ENCODE measurements at places on chromosomes 7 and 10.

- DNase-seq: peak; percentile 65
These were observed at the start of gene EPDR1 for GRCh38 chr7:37920305-37920848. EPDR1 (plus strand) TSS chr7:37920640; CDS start chr7:37920940, 300 bp downstream.

DNA sequence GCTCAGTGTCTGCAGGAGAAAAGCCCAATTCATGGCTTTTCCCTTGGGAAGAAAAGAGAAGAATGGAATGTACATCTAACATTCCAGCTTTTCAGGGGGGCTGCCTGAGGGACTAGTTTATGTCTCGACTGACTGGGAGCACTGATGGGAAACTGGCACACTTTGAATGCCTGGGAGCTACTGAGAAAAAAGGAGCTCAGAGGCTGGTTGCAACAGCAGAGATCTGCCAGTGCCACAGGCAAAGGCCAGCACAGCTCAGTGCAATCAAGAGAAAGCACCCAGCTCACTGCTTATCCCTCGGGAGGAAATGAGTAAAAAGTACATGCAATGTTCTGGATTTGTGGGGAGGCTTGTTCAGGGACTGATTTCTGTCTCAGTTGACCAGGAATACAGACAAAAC, 226.2 kb downstream of the COBL start:
- DNase-seq: peak; percentile 60

GRCh38 chr7:29884399-29885272, 78.3 kb downstream of the WIPF3 start:
- no peak for DNase-seq

DNA sequence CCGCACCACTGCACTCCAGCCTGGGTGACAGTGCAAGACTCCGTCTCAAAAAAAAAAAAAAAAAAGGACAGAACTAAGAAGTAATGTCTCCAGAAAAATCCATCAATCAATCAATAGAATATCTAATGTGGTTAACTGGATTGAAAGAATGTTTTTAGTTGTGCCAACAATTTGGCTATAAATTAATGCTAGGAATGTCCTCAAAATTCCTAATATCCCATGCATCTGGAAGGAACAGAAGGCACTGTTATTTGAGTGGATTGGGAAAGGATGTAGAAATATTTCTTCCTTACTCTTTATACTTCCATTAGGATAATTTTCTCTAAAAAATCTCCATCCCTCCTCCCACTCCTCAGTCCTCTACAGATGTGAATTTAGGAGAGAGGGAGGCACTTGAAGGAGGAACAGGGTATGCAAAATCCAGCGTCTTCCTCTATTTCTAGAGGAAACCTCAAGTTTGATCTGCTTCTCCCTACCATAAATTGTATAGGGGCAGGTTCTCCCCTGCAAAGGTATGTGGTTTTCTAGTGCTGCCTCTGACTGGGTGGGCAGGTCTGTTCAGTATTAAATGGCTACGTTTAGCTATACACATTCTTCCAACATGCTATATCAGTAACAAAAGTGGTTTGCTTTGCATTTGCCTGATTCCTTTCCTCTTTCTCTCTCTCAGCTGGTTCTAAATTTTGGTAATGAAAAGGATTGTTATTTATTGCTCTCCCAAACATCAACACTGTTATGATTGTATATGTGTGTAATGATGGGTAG, 54.1 kb downstream of the RNLS start:
- peak; percentile 66 for DNase-seq

- DNase-seq: no peak
These were observed 9.7 kb downstream of the RBP3 start for GRCh38 chr10:47357911-47358310.

DNA sequence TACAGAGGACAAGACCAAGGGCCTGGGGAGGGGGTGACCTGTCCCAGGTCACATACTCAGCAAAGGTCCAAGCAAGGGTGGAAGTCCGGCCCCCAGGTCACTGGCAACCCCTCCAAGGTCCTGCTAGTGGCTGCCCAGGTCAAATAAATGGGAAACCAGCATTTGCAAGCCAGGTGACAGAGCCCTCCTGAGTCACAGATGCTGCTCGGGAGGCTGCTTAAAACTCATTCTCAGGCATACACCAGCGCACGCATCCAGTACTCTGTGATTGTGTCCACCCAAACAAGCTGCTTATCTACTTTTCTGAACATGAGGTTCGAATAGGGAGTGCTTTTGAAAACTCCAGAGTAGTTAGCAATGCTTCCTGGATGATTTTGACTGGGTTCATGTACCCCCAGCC, 130.6 kb downstream of the TAX1BP1 start:
- no peak for DNase-seq

DNA sequence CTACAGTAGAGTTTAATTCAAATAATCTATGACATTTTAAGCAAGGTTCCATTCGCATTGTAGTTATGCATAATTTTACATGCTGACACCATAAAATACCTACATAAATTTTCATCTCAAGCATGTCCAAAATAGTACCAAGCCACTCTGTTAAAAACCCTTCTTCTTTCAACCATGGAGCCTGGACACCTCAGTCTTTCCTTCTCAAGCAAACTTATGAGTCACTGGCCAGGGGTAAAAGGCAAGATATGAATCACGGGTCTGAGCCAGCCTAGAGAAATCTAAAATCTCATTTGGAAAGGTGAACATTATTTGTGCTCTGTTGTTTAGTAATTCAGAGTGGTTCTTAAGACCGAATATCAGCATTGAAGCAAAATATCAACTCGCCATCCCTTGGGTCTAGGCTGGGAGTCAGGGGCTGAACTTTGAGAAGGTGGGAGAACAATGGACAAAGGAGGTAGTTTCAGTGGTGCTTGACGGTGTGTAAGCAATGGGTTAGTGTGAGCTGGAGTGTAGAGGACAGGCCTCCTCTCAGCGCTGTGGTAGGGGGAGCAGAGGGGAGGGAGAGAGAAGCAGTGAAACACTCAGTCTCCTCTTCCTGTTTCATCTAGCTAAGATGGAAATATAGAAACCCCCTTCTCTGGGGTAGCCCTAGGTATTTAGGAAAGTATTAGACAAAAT, 19.1 kb upstream of the GPAM start:
- peak; percentile 50 for DNase-seq

GRCh38 chr10:102113956-102114857, 6.0 kb downstream of the LDB1 start:
- DNase-seq: peak; percentile 24

GRCh38 chr10:4801405-4801804, 24.6 kb upstream of the AKR1E2 start:
- no peak for DNase-seq

DNA sequence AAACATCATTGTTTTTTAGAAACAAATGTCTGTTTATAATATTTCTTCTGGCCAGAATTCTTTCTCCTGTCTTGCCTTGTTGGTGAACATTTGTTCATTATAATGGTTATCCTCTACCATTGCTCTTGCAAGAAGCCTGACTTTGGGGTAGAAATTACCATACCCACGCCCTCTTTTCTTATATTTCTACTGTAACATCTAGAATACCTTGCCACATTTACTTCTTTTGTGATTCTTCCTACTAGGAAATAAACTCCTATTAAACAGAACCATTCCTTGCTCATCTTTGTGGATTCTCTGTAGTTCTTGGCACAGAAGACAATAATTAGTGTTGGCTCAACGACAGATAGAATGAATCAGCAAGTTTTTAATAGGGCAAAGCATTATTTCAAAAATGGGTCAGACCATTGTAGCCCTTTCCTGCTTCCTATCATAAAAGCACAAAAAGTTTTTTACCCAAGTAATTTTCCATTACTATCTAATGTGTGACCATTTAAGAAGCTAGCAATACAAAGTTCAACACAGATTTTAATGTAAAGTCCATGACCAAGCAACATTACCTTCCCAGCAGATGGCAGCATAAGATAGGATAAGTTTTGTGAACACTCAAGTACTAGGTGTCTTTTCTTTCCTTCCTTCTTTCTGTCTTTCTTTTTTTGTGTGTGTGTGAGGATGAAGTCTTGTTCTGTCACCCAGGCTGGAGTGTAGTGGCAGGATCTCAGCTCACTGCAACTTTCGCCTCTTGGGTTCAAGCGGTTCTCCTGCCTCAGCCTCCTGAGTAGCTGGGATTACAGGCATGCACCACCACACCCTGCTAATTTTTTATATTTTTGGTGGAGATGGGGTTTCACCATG, 270.4 kb downstream of the HGF start:
- DNase-seq: peak; percentile 83

DNA sequence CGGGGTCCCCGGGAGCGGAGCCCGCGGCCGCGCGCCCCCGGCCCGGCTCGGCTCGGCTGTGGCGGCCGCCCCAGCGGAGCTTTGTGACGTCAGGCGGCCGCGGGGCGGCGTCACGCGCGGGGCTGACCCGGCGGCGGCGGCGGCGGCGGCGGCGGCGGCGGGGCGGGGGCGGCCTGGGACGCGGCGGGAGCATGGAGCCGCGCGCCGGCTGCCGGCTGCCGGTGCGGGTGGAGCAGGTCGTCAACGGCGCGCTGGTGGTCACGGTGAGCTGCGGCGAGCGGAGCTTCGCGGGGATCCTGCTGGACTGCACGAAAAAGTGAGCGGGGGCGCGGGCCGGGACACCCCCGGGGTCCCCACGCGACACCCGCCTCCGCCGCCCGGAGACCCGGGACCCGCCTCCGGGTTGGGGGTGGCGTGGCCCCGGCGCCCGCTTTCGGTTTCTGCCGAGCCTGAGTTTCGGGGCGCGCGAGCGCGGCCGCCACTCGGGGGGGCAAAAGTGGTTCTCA, at the start of gene PWWP2B:
PWWP2B (plus strand) TSS at position 165 of the 506 bp plus-strand sequence; CDS start at position 192, 27 bp downstream.
- peak; percentile 53 for DNase-seq

GRCh38 chr7:16509829-16510228, 16.8 kb upstream of the LRRC72 start:
- peak; percentile 22 for DNase-seq

DNA sequence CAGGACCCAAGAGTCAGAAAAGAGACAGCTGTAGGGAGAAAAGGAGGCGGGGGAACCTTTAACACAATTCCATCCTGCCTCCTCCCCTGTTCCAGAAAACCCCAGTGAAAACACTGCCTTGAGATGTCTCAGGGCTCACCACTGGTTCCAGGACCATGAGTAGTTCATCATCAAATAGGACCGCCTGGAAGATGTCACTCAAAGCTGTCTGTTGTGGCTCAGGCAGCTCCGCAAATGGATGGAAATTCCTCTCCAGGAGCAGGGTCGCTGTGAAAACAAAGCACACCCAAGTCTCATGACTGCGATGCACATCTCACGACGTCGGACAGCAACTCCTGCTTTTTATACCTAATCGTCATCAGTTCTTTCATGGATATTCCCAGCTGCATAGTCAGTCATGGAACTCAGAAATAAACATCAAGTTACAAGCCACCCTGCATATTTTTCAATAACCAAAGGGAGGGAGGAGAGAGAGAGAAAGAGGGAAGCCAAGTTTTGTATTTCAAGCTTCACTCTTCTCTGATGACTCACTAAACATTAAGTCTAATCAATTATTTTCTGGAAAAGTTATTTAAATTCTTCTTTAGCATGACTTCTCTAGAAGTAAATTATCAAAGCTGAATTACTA, 49.2 kb downstream of the GSDME start:
- DNase-seq: peak; percentile 7

GRCh38 chr10:89355394-89355931, 22.4 kb upstream of the IFIT1B start:
- peak; percentile 28 for DNase-seq

- DNase-seq: no peak
These were observed 115.9 kb upstream of the NRG3 start for GRCh38 chr10:81759111-81759510.

DNA sequence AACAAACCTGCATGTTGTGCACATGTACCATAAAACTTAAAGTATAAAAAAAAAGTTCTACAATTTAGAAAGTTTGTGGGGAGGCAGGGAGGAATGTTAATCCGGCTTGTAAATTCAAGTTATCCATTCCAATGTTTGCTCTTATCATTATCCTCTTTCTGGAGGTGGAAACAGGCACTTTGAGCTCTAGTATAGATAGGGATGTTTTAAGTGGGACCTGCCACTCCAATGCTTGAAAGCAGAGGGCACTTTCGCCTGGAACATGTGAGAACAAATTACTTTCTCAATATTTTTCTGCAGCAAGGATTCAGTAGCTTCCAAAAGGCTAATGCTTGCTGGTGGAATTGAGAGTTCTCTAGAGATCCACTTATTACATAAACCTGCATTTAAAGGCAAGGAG, 45.6 kb downstream of the FEZF1 start:
- no peak for DNase-seq

DNA sequence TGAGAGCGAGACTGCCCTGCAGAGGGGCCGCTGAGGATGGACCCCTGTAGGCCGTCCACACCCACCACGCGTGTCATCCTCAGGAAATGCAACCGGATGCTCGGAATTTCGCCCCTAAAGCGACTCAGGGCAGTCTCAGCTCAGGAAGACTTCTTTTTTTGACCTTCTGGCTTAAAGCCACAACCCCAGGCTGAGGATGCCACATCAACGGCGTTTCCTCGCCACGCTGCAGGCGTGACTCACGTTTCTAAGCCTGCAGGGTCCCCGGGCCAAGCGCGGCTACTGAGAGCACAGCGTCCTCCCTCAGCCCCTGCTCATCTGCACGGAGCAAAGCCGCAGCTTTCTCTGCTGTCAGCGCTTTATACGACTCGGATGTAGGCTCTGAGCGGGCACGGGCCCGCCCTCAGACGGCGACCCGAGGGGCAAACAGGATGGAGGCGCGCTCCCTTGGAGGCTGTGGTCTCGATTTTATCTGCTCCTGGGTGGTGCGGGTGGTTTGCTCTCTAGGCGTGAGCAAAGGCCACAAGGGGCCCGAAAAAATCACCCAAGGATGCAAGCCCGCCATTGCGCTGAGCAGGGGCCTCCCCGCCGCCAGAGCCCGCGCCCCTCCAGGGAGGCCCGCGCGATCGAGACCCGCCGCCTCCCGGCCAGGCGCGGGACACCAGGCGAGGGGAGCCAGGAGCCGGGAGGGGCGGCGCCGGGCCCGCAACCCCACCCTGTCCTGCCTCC, 726 bp upstream of the INSIG1 start:
- peak; percentile 81 for DNase-seq

DNA sequence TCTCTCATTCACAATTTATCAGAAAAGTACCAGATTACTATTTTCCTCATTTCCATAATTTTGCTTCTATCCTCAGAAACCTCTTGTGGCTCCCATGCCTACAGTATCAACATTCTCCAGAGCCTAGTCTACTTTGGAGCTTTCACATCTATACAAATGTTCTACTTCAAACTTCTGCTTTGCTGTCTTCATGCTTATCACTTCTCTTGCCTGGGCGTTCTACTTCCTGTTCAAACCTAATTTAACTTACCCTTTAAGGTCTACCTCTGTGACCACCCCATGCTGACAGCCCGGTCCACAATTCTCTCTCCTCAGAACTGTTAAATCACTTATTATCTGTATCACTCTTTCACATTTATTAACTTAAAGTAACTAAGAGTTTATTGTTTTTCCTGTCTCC, 6.1 kb upstream of the PTPN12 start:
- DNase-seq: no peak

All from fibroblast of skin of scalp (primary cell).